Common myeloid progenitor, CD34-positive (primary cell): ENCODE measurements at places on chromosomes 5 and 9.

- DNase-seq = peak; percentile 24
Measured at GRCh38 chr5:111781200-111781599, 24.2 kb upstream of the NREP start.

DNA sequence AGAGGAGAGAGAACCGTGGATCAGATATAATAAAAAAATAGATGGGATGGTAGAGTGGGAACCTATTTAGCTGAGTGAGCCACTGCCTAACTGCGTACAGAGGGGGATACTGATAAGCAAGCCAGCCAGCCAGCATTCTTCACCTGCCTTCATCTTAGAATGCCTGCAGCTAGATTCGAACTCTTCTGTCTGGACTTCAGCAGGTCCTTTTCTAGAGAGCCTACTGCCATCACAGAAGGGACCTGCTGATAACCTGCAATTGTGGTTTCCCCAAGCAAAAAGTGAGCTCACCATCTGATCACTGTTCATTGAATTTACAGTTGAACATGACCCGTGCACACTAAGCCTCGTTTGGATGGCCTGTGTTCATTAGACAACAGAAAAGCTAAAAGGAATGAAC is 109.4 kb downstream of the CDC42SE2 start:
- no peak for DNase-seq

DNA sequence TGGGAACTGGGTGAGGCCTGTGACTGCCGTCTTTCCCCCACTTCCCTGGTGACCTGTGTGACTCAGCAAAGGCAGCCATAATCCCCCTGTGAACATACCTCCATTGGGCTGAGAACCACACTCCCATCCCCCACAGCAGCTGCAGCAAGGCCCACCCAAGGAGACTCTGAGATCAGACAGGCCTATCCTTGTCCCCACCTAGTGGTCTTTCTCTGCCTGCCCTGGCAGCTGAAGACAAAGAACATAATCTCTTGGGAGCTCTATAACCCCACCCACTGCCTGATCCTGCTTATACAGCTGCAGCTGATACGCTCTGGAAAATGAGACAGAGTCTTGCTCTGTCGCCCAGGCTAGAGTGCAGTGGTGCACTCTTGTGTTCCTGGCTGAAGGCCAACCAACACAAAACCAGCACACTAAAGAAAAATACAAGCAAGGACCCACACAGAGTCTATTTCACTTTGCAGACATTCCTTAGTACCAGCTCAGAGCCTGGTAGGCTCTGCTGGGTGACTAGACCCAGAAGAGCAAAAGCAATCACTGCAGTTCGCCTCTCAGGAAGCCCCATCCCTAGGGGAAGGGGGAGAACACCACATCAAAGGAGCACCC is 106.7 kb downstream of the MCTP1 start:
- peak; percentile 9 for DNase-seq

DNA sequence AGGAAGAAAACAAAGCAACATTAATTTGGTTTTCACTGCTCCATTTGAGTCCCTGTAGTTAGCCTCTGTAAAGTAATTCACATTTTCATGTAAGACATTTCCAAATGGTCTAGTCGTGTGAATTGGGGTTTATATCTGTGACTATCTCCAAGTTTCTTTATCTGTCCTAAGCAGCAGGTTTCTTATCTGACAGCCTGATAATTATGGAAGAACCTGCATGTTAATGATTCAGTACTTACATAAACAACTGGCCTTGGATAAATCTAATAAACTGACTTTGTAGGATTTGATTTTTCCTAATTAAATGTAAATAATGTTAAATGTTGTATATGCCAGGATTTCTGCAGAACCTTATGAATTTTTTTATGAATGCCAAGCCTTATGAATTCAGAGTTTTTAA is 964.9 kb downstream of the NR2F1-AS1 start:
- no peak for DNase-seq

DNA sequence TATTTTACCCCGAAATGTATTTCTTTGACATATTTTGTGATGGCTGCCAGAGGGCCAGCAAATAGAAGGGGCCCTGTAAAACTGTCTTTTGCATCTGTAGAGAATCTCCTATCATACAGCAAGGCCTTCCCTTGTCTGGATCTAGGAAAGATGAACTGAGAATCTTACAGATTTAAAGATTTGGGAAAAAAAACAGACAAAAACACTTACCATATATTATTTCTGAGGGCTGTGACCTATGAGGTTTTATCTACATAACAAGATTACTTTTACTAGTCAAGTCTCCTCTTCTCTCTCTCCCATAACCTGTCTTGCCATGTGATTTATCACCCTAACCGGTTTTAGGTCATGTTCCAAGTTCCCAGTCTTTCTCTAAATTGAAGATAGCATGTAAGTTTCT is 599.2 kb upstream of the CDH6 start:
- DNase-seq = no peak

DNA sequence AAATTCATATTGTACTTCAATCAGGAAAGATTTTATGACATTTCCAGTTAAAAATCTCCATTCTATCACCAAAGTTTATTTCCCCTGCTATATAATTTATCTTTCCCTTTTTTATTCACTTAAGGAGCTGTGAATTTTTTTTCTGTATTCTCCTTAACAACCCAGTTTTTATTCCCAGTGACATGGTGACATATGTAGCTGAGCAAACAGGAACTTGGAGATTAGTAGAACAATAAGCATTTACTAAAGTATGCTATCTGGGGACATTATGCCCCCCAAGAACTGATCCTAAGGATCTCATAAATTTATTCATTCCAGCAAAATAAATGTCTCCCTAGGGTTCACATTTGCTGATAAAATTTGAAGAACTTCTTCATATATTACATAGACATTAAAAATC is 1044.0 kb upstream of the CDH6 start:
- DNase-seq = no peak

GRCh38 chr5:151213803-151214613 is 9.9 kb downstream of the CCDC69 start:
- DNase-seq = peak; percentile 86

- DNase-seq = no peak
Measured at GRCh38 chr5:168976311-168976970, 324.5 kb downstream of the SLIT3 start.

- no peak for DNase-seq
Measured at GRCh38 chr9:115373000-115373709, 255.2 kb upstream of the TNC start.

DNA sequence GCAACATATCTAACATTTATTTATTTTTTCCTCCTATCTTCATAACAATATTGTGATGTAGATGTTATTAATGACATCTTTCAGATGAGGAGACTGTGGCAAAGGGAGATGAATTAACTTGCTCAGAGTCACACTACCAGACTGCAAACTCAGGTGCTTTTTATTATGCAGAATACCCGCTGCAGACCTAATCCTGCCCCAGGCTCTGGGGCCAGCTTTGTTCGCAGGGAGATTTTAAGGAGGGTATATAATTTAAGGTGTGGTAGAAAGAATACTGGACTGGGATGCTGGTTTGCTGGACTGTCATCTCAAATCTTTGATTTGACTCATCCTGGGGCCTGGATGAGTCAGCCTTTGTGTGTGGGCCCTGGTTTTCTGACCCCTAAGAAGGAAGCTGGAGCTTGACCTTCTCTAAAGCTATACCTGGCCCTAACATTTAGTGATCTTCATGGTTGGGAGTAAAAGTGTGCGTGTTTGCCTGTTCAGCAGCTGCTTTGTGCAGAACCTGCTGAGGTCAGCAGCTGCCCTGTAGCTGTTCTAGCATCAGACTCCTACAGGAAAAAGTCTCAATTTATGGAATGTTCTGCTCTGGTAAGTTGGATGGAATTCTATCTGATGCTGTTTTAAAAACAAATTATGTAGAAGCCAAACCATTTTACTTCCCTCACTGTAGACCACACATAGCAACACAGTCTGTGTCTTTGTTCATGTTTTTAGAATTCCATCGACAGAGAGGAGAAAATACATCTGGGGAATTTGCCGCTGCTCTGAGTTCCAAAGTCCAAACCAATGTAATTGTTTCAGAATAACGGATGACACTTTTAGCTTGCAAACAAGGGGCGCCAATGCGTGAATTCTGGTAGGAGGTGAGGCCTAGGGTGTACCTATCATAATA is 4.5 kb downstream of the SLC36A1 start:
- DNase-seq = no peak

GRCh38 chr9:136327304-136327974 is at the start of gene GPSM1:
Gene GPSM1, plus strand, starts transcription at chr9:136327539. Its CDS starts 157 bp downstream, at chr9:136327696.
- peak; percentile 62 for DNase-seq

DNA sequence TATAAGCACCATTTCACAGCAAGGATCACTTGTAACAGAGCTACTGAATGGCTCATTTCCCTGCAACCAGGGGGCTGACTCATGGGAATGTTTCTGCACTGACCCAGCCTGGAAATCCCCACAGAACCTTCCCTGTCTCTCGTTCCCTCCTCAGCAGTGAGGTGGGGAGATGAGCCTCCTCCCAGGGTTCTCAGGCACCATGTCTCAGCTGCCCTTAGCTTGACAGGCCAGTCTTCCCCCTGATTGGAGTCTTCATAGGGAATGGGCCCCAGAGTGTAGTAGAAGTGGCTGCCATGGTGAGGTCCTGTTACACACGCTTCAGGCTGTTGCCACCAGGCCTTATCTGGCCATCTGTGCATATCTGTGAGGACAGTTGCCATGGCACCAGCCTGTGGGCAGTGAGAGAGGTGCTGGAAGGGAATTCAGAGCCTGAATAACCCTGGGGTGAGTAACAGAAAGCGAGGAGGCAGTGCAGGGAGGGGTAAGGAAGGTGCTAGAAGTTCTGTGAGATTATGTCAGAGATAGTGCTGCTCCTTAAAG is 324.4 kb downstream of the ENC1 start:
- DNase-seq = peak; percentile 61

- DNase-seq = peak; percentile 72
Measured at GRCh38 chr5:109411627-109412026, 1.9 kb upstream of the PJA2 start.

DNA sequence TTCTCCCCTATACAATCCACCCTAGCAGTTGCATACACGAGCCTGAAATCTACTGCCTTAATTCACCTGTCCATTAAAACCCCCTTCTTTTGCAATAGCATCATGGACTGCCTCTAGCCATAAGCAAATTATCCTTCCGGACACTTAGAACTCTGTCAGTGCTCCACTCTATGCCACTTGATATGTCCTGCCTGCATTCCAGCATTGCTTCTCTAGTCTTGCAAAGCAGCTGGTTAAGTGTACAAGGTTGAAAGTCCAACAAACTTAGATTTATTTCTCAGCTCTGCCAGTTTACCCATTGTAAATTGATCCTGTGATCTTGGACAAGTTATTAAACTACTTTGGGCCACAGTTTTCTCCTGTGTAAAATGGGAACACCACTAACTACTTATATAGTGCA is 197.9 kb downstream of the EPB41L4A start:
- DNase-seq = no peak

DNA sequence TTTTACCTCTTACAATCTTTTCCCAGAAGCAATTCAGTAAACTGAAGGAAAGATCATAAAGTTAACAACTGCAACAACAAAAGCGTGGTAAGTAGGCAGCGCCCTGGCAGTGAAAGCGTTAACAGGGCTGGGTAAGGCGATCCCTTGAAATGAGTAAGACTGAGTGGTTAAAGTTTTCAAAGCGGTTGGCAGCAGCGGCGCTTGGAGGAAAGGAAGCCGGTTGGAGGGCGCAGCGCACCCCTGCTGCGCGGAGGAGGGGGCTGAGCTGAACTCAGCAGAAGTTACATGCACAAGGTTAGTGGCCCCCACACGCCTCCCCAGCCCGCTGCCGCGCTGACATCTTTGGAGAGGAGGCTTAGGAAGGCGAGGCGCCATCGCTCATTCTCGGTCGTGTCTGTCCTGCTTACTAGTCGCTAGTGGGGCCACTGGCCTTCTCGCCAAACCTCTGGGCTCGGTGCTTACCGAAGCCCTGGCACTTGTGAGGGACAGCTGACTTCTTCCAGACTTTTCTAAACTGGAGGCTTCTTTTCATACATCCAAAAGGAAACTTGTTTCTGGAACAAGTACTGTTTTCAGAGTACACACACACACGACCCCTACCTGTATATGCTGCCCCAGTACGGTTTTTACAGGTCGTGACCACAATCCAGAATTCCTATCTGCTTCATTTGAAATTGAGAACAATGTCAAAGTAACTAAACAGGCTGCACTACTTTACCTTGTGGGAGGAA is at the start of gene SH3RF2:
SH3RF2 (plus strand) TSS at position 178 of the 731 bp plus-strand sequence. CDS start 1,351 bp downstream, outside the sequence.
- peak; percentile 83 for DNase-seq
